ENCODE measurements at places on chromosomes 6 and 20.

GRCh38 chr6:148904896-148905870 is 158.4 kb downstream of the UST start:
- DNase-seq, result no peak

DNA sequence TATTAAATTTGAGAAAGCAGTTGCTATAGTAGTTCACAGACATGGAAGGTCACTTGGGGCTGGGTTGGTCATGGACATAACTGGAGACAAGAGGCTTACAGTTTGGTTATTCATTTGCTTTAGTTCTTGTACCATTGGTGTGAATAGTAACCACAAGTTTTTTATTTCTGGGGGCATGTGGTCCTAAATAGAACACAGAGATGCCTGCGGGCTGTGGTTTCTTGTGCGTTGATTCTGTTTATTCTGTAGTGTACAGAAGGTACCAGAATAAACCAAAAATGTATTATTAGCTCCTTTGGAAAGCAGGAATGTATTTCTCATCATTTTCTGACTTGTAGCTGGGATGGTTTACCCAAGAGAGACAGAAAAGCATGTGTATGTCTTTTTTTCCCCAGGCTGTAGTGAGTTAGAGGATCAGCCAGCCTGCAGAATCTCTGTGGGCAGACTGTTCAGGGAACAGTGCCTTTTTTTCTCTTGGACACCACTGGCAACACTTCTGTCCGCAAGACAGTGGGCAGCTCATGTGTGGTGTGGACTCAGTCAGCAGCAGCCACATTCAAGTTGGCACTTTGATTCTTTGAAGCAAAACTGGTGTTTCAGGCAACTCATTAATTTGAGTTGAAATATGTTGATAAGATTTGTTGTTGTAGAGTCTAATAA is 122.1 kb downstream of the LRRC1 start:
- DNase-seq, result no peak

DNA sequence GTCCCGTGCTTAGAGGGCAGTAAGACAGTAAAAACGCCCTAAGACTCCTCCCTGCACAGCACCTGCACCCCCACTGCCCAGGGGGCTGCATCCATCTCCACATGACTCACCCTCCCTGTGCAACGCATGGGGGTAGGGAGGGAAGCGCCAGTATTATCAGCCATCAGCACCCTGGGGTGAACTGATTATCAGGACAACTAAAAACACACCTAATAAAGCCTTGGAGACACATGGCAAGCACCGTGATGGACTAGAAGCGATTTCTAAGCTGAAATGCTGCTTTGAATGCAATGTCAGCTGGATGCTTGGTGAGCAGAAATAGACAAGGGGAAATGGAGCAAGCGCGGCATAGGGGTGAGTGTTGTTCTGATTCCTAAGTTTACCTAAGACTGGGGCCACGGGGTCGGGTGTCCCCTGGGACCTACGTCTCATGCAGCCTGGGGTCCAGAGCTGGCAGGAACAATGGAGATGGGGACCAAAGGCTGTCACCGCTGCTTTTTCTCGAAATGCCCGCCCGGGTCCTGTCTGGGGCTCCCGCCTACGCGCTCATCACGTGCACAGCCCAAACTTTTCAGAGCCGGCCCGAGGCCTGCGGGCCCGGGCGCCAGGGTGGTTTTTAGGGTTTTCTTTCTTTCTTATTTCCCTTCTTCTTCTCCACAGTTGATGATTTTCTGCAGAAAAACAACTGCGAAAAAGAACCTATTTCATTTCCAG is 702 bp upstream of the TNFAIP3 start:
- DNase-seq, result no peak

GRCh38 chr20:4299216-4299615 is 283.9 kb upstream of the RNF24 start:
- DNase-seq, result no peak

DNA sequence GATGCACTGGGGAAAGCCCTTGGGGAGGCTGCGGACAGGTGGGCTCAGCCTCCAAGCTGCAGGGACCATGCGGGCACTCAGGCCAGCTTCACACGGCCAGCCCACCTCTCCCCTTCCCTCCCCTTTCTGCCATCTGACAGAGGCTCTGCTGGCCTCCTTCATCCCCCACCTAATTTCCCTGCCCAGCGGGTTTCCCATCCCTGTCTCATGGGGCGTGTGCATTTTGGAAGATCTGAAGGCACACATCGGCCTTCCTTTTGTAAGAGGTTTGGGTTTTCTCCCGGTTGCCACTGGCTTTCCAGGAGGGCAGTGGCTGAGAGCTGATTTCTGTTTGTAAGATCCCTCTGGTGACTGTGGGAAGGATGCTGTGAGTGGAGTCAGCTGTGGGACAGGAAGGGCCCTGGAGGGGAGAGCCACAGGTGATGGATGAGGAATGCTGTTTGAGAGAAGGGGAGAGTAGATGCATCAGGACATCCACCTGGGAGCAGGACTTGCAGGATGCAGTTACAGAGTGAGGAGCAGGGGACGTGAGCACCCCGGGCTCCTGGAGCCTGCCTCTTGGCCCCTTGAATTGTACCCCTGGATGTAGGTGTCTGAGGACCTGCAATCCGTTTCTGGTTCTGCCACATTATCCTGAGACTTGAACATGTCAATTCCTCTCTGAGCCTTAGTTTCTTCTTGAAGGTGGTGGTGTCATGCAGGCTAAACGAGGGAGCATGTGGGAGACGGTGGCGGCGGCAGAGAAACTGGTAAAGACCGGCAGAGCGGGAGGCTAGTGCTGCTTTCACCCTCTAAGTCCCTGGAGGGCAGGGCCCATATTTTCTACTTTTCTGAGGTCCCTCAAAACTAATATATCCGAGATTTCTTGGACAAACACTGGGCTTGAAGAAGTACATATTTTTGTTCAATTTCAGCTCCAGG is 5.9 kb upstream of the TUBB1 start:
- no peak for DNase-seq

GRCh38 chr6:44976677-44977641 is 351.2 kb upstream of the RUNX2 start:
- no peak for DNase-seq

DNA sequence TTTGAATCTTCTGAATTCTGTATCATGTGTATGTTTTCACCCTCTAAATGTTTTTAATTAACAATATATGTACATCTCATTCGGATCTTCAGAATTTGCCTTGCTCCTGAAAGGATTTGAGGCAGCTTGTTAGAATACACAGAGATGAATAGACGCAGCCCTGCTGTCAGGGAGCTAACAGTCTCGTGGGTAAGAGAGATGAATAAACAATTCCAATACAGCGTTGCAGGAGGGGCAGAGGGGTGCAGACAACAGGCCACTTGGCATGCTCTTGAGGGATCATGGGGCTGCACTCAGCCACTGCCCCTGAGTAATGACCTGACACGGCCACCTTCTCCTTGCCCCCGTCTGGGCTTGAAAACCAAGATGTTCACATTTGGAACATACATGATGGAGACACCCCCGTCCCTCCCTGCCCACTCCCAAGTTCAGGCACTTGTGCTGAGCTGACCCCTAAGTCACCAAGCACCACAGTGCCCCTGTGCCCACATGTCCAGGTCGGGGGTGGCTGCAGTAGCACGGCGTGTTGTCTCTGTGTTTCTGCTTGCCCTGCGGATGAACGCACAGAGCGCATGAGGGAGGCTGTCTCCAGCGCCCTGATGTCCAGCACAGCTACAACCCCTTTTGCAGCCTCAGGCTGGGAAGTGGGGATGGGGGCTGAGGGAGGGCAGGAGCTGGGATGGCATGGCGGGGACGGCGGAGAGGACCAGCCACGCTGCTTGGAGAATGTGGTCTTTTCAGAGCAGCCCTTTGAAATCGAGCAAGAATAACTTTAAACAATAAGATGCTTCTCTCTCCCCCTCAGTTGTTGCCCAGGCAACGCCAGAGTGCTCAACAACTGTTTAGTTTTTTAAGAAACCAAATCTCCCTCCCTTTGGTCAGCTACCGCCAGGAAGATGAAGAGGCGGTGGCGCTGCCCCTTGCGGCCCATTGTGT is 33.0 kb upstream of the CDH22 start:
- no peak for DNase-seq

DNA sequence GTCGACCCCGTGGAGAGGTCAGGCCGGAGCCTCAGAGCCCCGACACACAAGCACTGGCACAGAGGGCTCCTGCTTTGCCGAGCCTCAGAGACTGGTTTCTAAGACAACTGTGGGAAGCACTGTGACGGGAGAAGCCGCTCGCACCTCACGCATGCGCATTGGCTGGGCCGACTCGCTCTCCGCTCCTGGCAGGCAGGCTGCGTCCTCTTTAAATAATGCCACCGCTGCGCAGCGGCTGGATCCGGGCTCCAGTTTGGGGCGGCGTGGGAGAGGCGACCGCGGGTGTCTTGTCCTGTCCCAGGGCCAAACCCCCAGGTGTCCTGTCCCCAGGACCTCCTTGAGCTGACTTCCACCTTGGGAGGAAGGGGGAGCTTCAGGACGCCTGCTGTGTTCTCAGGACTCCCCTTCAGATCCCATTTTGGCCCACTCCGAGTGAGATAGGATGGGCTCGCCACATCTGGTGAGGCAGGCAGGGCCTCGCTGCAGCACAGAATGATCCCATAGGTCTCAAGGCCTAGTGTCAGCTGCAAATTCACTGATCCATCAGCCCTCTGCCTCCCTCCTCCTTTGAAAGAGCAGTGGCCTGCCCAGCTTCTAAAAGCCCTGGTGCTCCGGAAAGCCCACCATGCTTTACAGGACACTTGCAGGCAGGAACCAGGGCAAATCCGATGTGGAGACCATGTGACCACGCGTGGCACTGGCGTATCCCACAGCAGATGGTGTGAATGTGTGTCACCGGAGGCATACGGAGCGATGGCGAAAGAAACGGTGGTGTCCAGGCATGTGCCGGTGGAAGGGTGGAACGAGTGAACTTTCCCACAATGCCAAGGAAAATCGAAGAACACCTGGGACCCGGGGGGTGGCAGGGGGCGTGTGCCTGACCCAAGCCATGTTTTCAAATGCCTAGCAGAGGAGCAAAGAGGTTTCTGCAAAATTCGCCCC is 169.3 kb upstream of the ZNF337 start:
- peak; percentile 63 for DNase-seq

DNA sequence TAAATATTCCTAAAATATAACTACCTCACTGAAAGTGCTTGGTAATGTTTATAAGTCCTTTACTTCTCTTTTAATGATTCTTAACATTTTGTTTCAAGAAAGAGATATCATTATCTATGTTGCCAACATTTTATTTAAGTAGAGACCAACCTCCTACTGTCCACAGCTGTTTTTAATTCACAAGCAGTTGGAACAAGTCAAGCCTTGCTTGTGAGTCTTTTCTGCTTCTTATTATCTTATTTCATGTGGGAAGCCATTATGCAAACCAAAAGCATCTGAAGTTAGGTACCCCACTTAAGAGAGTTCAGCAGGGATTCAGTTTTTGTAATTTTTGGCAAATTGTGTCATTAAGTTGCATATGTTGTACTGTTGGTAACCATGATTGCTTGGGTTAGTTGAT is 1714.5 kb downstream of the GRIK2 start:
- DNase-seq, result no peak

DNA sequence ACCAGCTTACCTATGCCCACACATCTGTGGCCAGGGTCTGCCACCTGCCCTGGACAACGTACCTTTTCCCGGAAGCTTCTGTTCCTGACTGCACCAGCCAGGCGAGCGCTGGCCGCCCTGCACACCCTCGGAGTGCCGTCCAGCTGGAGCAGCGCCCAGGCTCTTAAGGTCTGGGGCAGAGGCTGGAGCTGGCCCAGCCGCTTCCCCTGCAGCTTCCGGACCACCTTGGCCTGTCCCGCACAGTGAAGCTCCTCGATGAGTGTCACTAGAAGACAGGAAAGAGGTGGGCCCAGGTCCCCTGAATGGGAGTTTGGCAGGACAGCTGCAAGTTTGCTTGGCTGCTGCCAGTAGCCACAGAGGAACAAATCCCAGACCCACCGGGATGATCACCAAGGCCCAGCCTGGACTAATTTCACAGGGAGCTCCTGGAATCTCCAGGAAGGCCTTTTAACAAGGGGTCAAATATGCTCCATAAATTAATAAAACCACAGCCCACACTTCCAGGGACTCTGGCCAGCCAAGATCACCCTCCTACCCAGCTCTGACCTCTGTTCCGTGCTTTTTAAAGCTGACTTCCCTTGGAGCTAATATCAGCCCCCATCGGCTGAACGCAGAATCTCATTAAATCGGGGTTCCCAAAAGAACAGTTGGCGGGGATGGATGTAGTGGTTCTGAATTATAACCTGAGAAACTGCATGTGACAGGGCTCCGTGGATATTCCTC is 82.3 kb downstream of the PTPN1 start:
- DNase-seq, result no peak

DNA sequence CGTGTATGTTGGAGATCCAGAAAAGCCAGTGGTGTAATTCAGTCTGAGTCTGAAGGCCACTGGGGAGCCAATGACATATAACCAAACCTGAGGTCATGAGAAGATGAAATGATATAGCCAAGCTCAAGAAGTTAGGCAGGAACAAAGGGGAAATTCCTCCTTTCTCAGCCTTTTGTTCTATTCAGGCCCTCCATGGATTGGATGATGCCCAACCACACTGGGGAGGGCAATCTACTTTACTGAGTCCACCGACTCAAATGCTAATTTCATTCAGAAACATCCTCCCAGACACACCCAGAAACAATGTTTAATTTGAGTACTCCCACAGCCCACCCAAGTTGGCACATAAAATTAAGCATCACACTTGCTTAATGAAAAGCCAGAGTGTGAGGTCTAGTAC is 183.6 kb downstream of the GJA1 start:
- DNase-seq, result no peak

DNA sequence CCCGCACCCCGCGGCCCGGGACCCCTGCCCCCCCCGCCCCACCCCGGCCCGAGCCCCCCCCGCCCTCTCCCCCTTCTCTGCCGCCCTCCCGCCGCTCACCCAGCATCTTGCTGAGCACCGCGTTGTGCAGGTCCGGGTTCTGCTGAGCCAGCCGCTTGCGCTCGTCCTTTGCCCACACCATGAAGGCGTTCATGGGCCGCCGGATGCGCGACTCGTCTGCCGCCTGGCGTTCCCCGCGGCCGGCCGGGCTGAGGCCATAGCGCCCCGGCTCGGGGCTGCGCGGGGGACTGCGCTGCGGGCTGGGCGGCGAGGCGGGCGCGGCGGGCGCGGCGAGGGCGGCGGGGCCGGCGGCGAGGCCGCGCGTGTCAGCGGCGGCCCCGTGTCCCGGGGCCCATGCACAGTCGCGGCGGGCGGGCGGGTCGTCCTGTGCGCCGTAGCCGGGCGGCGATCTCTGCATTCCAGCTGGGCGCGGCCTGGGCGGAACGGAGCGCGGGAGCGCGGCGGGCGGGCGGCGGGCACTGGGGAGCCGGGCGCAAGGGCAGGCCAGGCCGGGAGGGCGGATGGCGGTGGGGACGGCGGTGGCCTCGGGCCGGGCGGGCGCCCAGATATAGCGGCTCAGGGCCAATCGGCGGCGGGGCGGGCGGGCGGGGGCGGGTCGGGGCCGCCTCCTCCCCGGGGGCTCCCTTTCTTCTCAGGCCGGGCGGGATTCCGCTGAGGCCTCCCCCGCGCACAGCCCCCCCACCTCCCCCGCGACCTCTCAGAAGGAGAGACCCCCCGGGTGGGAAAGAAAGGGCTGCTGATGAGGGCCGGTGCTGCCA is at the start of gene SOX18:
TSS of gene SOX18 (minus strand) at position 580 of the 818 bp plus-strand sequence. CDS start at position 457, 123 bp downstream.
- no peak for DNase-seq

All from right renal pelvis (tissue), 4 donors.